ENCODE measurements at places on chromosomes 13 and 19.
A peak's percentile ranks its signal among the peaks of the same experiment; 100 is the strongest.

GRCh38 chr13:63460462-63461090 lies 2044.9 kb upstream of the PCDH20 start:
- no peak for DNase-seq

- DNase-seq = peak; percentile 5
These were observed 380.8 kb downstream of the LMO7 start for GRCh38 chr13:76016799-76017400.

GRCh38 chr13:110593430-110594130 lies 21.8 kb upstream of the NAXD start:
- DNase-seq = peak; percentile 58

DNA sequence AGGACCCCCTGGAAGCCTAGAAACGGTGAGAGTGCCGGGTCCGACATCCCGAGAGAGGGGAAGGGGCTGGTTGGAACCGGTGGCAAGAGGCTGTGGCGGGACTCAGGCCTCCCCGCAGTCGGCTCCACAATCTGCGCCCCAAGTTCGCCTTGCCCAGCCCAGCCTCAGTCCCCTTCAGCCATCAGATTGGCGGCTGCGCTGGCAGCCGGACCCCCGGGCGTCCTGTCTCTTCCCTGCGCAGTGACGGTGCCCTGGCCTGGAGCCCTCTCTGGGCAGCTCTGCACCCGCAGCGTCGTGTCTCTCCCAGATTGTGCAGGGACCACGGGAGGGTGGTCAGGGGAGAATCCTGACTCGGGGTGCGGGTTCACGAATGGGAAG lies 315 bp downstream of the ZNF492 start:
- no peak for DNase-seq

All from hematopoietic multipotent progenitor cell treated with erythropoietin and hydrocortisone succinate and interleukin-3 and kit ligand, for 17 days (in vitro differentiated cells).